ENCODE measurements at places on chromosomes 3 and 15. TPM values are rescaled to one million over a fixed set of nuclear protein-coding genes. Genes with fewer than 3 reads are reported as not detected.

- DNase-seq, result peak; percentile 47
Observed at GRCh38 chr3:46442576-46443530, 21.9 kb downstream of the LTF start.

GRCh38 chr3:46913644-46914043, 36.1 kb downstream of the PTH1R start:
- DNase-seq, result no peak

Gene ALDH1A2
- 2.3 TPM for total RNA-seq

DNA sequence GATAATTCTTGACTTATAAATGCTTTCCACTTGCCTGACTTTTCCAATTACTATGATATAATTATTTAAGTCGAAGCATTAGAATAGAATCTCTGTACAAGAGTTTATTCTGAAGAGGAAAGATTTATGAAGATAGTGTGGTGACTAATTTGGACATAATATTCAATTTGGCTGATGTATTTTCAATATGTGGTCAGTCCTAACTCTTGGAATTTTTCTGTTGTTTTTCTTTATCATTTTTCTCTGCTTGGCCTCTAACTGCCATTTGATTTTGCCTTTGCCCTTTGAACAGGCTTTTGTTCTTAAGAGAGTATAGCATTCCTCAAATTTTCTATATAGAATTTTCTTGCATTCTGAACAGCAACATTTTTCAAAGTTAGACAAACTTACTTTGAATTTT, 2.6 kb upstream of the MDFIC2 start:
- no peak for DNase-seq

Gene WDR49
- not detected for total RNA-seq

- peak; percentile 45 for DNase-seq
Observed at GRCh38 chr3:113441051-113441770, at the start of gene CFAP44. CFAP44 (minus strand) TSS chr3:113441493; CDS start chr3:113433664, 7,829 bp downstream.

- no peak for DNase-seq
Observed at GRCh38 chr15:81196576-81197254, at the start of gene IL16. IL16 (plus strand) TSS chr15:81196879; CDS start chr15:81225400, 28,521 bp downstream.

GRCh38 chr3:196821806-196822355, 45.8 kb upstream of the SENP5 start:
- DNase-seq, result no peak

DNA sequence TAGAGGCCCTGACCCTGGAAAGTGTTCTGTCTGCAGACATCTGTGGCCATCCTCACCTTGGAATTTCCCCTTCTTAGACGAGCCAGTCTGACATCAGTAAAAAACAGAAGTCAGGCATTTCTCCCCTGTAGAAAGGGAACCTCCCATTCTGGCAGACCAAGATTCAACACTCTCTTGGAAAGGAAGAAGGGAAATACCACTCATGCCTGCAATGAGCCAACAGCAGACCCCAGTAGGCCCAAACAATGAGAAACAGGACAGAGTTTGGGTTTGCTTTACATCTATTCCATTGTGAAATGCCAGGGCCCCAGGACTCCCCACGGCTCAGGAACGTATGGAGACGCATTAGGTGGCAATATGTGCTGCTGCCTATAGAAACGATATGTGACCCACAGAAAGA, 264.0 kb upstream of the NSMCE3 start:
- DNase-seq, result no peak

GRCh38 chr3:85560088-85560785, 601.4 kb downstream of the CADM2 start:
- DNase-seq, result no peak

Data from activated T-cell treated with anti-CD3 and anti-CD28 coated beads, Interleukin-2, amount 50 U/mL, for 4 hours (primary cell).